Spleen (tissue), 13 donors: ENCODE measurements at places on chromosomes 2 and 18. TPM values are rescaled to one million over a fixed set of nuclear protein-coding genes. Genes with fewer than 3 reads are reported as not detected.

The PID1 gene
- 13.6 TPM for total RNA-seq

The TMEM178A gene
- 0.70 TPM for total RNA-seq

The HOXD10 gene
- total RNA-seq = not detected

The ALPG gene
- not detected for total RNA-seq

The SIX3 gene
- not detected for total RNA-seq

The NEU2 gene
- not detected for total RNA-seq

The SALL3 gene
- total RNA-seq = not detected

The MYOM1 gene
- 1.7 TPM for total RNA-seq

The GALNT3 gene
- total RNA-seq = 25.1 TPM

The IL36RN gene
- not detected for total RNA-seq

The BOLL gene
- not detected for total RNA-seq

The EIF2AK3 gene
- total RNA-seq = 29.8 TPM

The EVX2 gene
- total RNA-seq = not detected

The MC5R gene
- total RNA-seq = not detected

The LBX2 gene
- 1.2 TPM for total RNA-seq

The DTNA gene
- total RNA-seq = 7.7 TPM

The ZSWIM2 gene
- not detected for total RNA-seq

The CIB4 gene
- not detected for total RNA-seq

The LYPD6 gene
- total RNA-seq = 0.43 TPM

The EFHD1 gene
- 96.2 TPM for total RNA-seq

The UGT1A8 gene
- total RNA-seq = not detected

The MALL gene
- total RNA-seq = 14.2 TPM
